ENCODE measurements at places on chromosomes 11 and 22.

- no peak for DNase-seq
Measured at GRCh38 chr11:98090861-98091505, 929.8 kb upstream of the CNTN5 start.

DNA sequence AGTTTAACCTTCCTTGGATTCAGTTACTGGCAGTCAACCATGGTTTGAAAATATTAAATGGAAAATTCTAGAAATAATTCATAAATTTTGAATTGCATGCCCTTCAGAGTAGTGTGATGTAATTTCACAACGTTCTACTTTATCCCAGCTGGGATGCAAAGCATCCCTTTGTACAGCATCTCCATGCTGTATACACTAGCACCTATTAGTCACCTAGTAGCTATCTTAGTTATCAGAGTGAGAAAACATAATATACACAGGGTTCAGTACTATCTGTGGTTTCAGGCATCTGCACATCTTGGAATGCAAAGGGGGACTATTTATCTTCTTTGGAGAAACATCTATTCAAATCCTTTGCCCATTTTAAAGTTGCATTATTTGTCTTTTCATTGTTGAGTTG is 30.8 kb downstream of the CBL start:
- no peak for DNase-seq

- DNase-seq: no peak
Measured at GRCh38 chr11:9719566-9720289, 55.9 kb downstream of the SWAP70 start.

GRCh38 chr11:132318421-132319157 is 948.2 kb downstream of the NTM start:
- no peak for DNase-seq

- DNase-seq: no peak
Measured at GRCh38 chr11:119803726-119804294, 74.8 kb upstream of the NECTIN1 start.

DNA sequence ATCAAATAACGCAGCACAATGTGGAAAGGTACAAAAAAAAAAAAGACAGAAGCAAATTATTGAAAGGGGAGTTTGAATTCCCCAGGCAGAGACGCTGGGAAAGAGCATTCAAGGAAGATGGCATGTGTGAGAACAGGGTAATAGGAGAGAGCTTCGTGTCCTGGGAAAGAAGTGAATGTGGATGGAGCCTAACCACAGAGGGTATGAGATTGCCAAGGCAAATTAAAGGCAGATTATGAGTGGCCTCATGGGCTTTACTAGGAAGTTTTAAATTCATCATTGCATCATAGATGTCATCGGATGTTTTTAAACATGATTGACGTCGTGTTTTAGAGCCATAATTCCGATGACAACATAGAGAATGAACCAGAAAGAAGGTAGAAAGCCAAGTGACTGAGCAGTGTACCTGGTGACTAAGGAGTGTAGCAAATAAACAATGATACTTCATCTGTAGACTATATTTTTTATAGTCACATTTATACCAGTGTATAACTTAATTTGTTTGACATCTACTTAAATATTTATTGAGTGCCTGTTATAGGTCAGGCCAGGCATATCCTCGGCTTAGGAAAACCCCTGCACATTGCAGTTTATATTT is 151.4 kb downstream of the MSANTD4 start:
- no peak for DNase-seq

DNA sequence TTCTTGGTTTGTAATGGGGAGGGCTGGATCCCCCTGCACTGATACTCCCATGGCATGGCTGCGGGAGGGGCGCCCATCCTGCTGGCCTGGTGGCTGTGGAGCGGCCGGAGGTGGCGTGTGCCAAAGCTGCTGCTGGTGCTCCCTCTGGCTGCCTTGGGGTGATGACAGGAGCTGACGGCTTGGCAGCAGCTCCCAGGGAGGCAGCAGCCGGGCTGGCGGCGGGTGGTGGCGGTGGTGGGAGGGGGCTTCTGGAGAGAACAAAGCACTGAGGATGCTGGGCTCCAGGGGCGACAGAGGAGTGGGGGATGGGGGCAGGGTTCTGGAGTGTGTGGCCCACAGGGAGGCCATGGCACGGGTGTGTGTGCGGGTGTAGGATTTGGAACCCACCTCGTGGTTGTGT is 11.4 kb upstream of the MPPED1 start:
- no peak for DNase-seq

DNA sequence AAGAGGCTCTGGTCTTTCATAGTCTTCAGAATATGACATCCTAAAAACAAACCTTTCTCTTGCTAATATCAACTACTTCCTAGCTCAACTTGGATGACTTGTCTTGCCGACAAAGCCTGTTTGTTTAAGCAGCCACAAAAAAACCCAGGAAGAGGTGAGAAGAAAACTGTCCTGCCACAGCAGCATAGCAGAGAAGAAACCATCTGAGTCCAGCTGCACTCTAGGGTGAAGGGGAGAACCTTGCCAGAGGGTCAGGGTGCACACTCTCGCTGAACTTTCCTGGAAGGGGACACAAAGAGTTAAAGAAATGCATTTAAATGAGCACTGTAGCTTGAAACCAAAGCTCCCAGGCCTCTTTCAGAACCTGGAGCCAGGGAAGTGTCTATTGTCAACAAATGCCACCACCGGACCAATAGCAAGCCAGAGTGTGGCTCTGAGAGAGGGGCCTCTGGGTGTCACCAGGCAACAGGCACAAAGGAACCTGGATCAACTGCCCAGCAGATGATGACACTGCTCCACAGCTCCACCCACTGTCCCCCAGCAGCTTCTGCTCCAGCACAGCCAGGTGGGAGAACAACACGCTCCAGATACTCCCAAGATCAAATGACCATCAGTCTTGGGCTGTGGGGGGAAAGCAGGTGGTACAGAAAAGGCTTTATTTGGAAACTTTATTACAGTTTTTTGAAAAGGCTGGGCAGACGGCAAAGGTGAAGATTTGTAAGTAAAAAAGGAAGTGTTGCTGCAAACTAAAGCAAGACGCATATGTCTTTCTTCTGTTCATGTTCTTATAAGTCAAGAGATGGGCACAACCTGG is 105.7 kb downstream of the RASSF10 start:
- no peak for DNase-seq

DNA sequence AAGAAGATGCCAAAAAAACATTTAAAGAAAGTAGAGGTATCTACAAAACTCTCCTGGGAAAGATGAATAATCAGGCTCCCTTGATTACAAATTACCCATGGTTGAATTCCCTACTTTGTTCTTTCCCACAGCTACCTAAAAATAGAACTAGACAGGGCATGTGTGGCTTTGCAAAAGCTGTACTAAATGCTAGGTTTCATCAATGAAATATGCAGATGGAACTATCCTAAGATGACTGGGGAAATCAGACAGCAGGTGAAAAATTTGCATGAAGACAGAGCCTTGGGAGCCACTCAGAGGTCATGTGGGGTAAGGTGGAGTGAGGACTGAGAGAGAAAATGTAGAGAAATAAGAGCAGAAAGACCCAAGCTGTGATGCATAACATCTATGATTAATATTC is 14.7 kb downstream of the LAYN start:
- no peak for DNase-seq

- DNase-seq: no peak
Measured at GRCh38 chr11:64711956-64712362, 11.0 kb downstream of the NRXN2 start.

- no peak for DNase-seq
Measured at GRCh38 chr22:29106839-29107238, 34.0 kb downstream of the KREMEN1 start.

DNA sequence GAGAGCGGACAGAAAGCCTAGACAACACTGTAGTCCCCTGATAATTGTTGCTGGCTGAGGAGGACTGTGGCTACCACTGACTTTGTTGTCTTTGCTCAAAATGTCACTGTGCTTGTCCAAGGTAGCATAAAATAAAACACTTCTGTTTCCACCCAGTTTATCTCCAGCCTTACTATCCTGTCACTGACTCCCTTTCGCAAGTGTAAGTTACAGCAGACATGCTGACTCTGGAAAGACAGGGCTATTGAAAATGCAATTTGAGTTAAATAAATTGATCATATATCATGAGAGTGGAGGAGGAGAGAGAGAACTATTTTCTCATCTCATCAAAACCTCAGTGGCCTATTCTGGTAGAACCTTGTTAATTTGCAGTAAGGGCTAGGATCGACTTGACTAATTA is 138.0 kb upstream of the KIRREL3 start:
- no peak for DNase-seq

DNA sequence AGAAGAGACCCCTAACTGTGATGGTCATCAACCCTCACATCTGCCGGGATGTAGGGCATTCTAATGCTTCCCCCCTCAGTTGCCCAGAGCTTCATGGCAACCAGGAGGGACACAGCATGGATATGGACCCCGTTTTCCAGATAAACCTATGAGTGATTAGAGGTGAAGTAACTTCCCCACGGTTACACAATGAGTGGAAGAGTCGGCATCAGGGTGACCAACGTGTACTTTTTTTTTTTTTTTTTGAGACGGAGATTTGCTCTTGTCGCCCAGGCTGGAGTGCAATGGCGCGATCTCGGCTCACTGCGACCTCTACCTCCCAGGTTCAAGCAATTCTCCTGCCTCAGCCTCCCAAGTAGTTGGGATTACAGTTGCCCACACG is 25.0 kb downstream of the TXN2 start:
- no peak for DNase-seq

- no peak for DNase-seq
Measured at GRCh38 chr11:44483919-44484610, 81.4 kb upstream of the CD82 start.

- DNase-seq: no peak
Measured at GRCh38 chr11:57815476-57815875, 53.9 kb downstream of the CTNND1 start.

DNA sequence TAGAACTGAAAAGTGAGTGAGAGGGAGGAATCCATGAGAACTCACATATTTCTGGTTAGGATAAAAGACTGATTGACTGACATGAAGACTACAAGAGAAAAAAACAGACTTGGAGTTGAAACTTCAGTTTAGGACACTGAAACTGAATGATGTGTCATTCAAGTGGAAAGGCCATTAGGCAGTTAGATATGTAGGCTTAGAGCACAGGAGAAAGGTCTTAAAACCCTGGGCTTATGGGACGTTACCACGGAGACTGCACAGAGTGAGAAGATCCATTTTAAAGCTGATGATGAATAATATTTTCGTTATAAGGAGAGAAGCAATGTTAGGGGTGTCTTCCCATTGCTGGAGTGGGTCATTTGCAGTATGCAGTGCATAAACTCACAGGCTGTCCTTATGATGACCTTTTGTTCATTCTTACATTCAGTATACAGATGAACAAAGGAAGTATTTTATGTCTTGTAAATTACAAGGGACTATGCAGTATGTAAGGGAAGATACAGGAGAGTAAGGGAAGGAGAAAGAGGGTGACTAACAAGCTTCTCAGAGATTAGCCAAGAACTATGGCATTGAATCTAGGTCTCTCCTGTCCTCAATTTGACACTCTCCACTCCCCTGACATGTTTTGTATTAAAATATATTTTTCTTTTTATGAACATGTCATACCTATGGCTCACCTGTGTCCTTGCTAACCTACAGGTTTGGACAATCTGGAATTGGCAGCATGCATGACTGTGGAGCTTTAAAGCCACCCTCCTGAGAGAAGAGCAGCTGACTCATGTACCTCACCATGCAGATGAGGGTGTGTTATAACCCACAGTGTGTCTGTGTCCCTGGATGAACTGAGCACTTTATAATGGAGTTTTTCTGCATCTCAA is 63.7 kb downstream of the MAML2 start:
- DNase-seq: no peak

Measured in activated CD8-positive, alpha-beta memory T cell treated with anti-CD3 and anti-CD28 coated beads for 4 hours (primary cell).